Heart right ventricle (tissue), 16 donors: ENCODE measurements at places on chromosomes 11 and 22. TPM values are rescaled to one million over a fixed set of nuclear protein-coding genes. Genes with fewer than 3 reads are reported as not detected.

Gene OR4D5
- total RNA-seq: not detected

Gene IGSF22
- total RNA-seq: 0.61 TPM

Gene FAR1
- 28.4 TPM for total RNA-seq

Gene SCGB1D2
- 1.5 TPM for total RNA-seq

Gene OR52I1
- total RNA-seq: not detected

Gene TMEM45B
- not detected for total RNA-seq
